Fibroblast of skin of left quadriceps (primary cell): ENCODE measurements at places on chromosomes 7 and 10.

DNA sequence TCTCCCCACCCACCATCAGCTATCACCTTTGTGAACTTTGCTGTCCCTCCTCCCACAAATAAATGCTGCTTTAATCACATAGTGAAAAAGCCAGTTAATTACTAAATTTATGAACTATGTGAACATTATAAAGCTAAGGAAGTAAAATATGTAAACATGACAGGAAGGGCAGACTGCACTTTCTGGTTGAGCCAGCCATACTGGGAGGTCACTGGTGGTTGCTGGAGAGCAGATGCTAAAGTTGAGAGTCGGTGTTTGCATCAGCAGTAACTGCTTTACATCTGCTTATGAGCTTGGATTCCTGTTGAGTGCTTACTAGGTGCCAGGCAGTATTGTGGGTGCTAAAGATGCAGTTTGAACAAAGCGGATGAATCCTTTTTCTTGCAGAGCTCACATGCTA lies 209.9 kb upstream of the FZD1 start:
- no peak for DNase-seq

- DNase-seq = no peak
These were observed 421.0 kb downstream of the PTPRN2 start for GRCh38 chr7:158166386-158167340.

DNA sequence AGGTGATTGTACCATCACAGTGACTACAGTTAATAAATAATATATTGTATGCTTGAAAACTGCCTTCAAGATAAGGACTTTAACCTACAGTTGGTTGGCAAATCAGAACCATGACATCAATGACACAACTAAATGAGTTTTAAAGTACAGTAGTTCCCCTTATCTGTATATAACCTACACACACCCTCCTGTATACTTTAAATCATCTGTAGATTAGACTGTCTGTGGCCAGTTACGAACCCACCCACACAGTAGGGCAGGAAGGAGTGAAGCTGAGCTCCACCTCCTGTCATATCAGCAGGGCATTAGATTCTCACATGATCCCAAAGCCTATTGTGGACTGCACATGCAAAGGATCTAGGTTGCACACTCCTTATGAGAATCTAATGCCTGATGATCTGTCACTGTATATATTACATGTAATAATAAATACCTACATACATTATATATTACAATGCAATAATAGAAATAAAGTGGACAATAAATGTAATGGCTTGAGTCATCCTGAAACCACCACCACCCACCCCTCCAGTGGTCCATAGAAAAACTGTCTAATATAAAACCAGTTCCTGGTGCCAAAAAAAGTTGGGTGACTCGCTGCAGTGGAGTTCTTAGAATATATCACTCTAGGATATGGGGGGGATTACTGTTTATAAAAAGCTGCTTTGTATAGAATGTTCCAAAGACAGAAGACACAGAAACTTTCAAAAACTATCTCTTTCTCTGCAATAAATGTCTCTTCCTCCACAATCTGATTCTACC lies 5.6 kb downstream of the TPK1 start:
- DNase-seq = peak; percentile 21

DNA sequence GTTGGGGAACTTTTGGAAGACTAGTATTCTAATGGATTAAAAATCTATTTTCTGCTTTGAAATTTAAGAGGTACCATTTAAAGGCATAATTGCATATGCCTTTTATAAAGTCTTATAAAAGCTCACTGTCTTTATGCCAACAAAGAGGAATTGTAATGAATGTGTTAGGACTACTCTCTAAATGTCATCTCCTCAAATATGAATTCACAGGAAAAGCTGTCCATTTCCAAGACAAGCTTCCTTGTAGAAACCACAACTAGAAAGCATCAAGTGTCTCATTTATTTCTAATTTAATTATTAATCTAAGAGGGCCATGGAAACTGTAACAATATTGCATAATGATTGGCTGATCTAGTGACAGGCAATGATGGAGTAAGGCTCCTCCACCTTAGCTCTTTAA lies 130.2 kb downstream of the COL28A1 start:
- DNase-seq = no peak

- no peak for DNase-seq
These were observed 2.0 kb upstream of the AKR1B15 start for GRCh38 chr7:134546955-134547354.

DNA sequence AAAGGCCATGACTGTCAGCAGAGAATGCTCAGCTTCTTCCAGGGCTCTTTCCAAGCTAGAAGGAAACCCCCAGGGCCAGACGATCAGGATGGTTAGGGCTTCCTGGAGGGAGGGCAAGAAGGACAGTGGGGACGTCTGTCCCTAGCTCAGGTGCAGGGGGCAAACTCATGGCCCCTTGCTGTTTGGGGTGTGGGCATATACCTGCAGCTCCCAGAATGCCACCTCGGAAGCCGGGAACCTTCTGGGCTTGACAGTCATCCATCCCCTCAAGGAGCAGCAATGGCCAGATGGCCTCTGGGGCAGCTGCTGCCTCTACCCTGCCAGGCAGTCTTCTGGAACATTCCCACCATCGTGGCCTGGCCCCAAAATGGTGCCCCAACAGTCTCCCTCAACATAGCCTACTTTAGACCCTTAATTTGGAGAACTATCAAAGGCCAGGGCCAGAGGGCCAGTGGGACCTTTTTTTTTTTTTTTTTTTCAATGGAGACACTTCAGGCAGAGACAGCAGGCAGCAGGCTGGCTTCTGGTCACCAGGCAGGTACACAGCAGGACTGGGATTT lies 40.2 kb upstream of the ZMIZ1 start:
- no peak for DNase-seq

DNA sequence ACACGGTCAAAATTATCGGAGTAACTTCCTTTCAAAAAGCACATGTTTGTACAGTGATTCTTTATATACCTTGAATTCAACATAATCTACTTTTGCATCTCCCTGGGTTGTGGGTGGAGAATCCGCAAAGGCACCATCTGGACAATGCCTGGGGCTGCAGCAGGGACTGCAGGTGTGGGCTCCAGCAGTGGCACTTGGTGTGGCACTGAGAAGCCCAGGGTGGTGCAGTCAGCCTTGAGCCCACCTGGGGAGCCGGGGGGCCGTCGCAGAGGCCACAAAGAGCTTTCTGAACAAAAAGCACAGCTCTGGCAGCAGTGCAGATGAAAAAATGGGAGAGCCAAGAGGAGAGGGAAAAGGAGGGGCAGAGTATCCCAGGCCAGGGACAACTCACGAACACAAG lies 22.2 kb downstream of the PARD3 start:
- no peak for DNase-seq

DNA sequence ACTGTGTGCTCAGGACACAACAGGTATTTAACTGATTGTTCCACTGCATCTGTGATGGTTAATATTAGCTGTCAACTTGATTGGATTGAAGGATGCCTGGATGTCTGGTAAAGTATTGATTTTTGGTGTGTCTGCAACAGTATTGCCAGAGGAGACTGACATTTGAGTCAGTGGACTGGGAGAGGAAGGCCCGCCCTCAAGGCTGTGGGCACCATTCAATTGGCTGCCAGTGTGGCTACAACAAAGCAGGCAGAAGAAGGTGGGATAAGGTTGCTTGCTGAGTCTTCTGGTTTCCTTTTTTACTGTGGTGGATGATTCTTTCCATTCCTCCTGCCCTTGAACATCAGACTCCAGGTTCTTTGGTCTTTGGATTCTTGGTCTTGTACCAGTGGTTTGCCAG lies 137.1 kb upstream of the FAM13C start:
- no peak for DNase-seq

- no peak for DNase-seq
These were observed 53.0 kb downstream of the JCAD start for GRCh38 chr10:30006410-30006809.

GRCh38 chr7:73615886-73616285 lies 8.4 kb downstream of the MLXIPL start:
- DNase-seq = no peak

DNA sequence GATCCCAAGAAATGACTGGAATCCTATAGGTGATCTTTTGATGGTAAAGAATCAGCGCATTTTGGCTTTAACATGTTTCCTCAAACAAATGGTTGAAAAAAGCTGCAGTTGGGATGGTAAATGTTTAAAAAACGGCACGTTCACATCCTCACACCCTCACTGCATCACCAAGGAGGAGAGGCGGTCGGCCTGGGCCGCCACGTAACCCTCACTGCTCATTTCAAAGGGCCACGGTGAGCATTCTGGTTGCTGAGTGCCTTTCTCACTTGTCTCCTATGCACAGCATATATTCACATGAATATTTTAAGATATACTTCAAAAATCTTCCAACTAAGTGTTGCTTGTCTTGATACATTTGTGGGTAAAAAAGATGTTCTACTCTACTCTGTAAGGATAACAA lies 233.2 kb downstream of the DNAJB6 start:
- no peak for DNase-seq

DNA sequence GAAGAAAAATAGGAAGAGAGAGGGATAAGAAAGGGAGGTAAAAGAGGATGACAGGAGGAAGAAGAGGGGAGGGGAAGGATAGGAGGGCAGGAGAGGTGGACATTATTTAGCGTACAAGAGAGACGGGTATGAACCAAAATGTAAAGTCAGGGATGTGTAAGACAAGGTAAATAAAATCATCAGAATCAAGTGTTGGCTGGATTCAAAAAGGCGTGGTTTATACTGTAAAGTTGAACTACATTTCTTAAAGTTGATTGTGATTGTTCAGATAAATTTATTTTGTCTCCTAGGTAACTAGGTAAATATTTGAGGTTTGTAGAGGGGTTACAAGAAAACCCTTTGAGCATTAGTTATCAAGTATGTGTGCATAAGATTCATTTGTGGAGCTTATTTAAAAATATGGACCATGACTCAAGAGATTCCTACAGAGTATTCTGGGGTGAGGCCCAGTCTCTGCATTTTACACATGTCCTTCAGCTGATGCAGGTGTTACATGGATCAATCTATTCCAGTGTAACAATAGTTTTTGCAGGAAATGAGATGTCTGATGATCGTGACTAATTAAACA lies 512.1 kb upstream of the MBL2 start:
- no peak for DNase-seq

GRCh38 chr10:12728494-12728893 lies 273.0 kb downstream of the CCDC3 start:
- no peak for DNase-seq

DNA sequence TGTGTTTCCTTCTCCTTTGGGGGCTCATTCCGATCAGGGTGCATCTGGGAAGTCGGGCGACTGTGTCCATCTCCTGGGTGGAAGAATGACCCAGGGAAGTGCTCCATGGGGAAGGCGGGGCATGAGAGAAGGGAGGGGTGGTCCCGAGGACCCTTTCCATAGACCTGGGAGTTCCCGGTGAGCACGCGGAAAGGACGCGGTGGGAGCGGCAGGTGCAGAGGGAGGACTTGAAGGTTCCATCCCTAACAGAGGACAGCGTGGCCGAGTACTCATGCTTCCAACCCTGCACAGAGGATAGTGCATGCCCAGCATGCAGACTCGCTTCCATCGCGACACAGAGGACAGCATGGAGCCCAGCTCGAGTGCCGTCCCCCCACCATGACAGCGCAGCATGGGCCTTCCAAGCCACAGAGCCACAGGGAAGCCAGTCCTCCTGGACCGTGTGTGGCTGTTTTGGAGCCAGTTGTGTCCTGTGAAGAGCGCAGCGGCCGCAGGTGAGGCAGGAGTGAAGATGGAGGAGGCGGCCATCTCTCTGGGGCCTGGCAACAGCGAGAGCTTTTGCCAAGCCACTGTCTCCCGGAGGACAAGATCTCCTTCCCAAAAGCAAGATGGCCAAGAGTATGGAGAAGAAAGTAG lies 281.4 kb downstream of the DNAJB6 start:
- DNase-seq = no peak

DNA sequence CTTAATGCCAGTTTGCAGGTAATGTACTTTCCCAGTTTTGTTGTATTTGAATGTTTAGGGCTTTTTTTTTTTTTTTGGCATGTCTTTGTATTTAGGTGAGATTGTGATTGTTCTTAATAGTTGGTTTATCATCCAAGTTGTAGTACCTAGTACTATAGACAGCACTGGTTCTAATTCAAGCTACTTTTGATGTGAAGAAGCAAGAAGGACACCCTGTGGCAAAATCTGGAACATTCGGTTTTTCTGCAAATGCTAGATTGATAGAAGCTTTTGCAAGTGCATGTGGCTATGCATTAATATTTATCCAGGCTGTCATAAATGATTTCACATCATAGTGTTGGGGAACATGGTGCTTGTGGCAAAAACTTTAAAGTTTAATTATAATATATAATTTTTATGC lies 248.9 kb downstream of the FOXP2 start:
- peak; percentile 10 for DNase-seq

DNA sequence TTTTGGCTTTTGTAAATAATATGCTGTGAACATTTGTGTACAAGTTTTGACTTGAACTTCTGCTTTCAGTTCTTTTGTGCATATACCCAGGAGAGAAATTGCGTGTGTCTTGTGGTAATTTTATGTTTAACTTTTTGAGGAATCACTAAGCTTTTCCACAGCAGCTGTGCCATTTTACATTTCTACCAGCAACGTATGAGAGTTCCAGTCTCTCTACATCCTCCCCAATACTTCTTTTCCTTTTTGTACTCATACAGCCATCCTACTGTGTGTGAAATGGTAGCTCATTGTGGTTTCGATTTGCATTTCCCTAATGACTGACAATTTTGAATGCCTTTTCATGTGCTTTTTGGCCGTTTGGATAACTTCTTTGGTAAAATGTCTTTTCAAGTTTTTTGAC lies 66.3 kb upstream of the INHBA start:
- DNase-seq = no peak

- DNase-seq = no peak
These were observed 14.4 kb downstream of the FFAR4 start for GRCh38 chr10:93580828-93581227.

GRCh38 chr7:82595176-82595575 lies 151.6 kb upstream of the CACNA2D1 start:
- no peak for DNase-seq

GRCh38 chr7:107643407-107643806 lies 17.2 kb upstream of the SLC26A4 start:
- DNase-seq = peak; percentile 35

DNA sequence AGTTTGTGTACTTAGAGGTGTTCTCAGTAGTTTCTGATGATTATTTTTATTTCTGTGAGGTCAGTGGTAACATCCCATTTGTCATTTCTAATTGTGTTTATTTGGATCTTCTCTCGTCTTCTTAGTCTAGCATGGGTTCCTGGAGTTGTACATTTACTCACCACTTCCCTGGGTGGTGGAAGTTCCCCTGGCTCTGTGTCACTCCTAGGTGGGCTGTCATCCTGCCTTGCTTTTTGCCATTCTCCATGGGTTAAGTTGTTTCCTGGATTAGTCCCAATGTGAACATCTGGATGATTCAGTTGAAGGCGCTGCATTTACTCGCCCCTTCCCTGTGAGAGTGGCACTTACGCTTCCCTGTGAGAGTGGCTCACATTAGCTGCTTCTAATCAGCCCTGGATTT lies 48.2 kb downstream of the GSAP start:
- DNase-seq = no peak

GRCh38 chr7:54394834-54395233 lies 147.3 kb upstream of the VSTM2A start:
- DNase-seq = no peak

- no peak for DNase-seq
These were observed 5.4 kb downstream of the WDR86 start for GRCh38 chr7:151404216-151405011.

- DNase-seq = no peak
These were observed 48.6 kb downstream of the CHST3 start for GRCh38 chr10:72012796-72013195.

GRCh38 chr7:4486907-4487306 lies 195.2 kb upstream of the FOXK1 start:
- DNase-seq = no peak
